ENCODE measurements at places on chromosomes 12 and 14. TPM values are rescaled to one million over a fixed set of nuclear protein-coding genes. Genes with fewer than 3 reads are reported as not detected.
A peak's percentile ranks its signal among the peaks of the same experiment; 100 is the strongest.

- H3K4me1 ChIP-seq = no peaks in the 10 kb centered on the region
- H3K27me3 ChIP-seq = no peaks in the 10 kb centered on the region
- no peak for DNase-seq
- H3K27ac ChIP-seq = no peak overlapping the region
Observed at GRCh38 chr14:100446572-100446971, 123.4 kb downstream of the SLC25A47 start.

REC8 gene
- total RNA-seq = 26.7 TPM

DNA sequence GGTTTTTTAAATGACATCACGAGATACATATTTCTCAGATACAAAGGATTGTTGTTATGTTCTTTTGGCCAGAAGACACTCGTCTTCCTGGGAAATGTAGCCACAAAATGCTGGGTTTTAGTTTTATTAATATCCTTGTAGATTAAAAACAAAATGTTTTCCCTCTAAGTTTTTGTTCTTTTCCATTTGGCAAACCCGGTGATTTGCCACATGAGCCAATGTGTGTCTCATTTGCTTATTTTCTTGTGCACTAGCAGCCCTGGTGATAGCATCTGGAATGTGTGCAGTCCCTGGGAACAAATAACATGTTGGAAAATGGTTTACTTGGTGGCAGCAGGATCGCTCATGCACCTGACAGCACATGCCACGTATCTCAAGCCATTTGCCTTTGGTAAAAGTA, 61.0 kb downstream of the HMGA2 start:
- no peaks in the 10 kb centered on the region for H3K36me3 ChIP-seq
- peaks cover 3% of the 10 kb centered on the region for H3K27me3 ChIP-seq
- H3K27ac ChIP-seq = no peak overlapping the region
- no peak overlapping the region for H3K4me3 ChIP-seq

SPTB gene
- 0.15 TPM for total RNA-seq

GRCh38 chr14:43674273-43674672, 832.8 kb downstream of the FSCB start:
- no peak overlapping the region for H3K27ac ChIP-seq
- no peaks in the 10 kb centered on the region for H3K36me3 ChIP-seq
- no peaks in the 10 kb centered on the region for H3K27me3 ChIP-seq
- H3K4me3 ChIP-seq = no peak overlapping the region

DNA sequence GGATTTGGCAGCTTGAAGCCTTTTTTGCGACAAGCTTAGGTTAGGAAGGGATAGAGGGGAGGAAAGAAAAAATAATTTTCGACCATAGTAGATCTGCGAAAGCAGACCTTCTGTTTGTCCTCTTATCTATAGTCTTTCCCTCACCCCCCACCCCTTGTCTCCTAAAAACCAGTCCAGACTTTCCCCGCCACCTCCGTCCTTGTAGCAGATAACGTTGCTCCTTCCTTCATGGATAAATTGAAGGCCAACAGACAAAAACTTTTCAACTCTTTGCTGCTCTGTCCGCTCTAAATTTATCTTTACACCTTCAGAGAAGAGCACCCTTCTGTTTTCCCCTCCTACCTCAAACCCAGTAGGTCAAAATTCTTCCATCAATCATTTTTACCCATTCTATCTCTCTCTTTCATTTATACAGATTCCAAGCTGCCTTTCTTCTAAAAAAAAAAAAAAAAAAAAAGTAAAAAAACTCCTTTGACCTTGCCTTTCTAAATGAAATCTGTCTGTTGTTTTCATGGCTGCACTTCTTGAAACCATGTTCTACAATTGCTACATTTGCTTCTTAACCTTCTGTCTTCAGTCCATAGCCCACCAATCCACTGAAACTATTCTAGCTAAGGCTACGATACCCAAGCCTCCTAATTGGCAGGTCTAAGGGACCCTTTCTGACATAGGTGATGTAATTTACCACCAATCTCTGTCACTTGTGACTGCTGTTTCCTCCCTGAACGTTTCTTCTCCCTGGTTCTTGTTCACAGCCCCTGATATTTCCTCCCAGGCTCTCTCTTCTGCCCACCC, 11.1 kb upstream of the NEMF start:
- H3K36me3 ChIP-seq = no peaks in the 10 kb centered on the region
- peaks cover 47% of the 10 kb centered on the region for H3K4me1 ChIP-seq
- no peak for DNase-seq
- H3K27ac ChIP-seq = peak overlapping the region; percentile 95
- H3K4me3 ChIP-seq = peak overlapping the region; percentile 94
- H3K27me3 ChIP-seq = no peaks in the 10 kb centered on the region
